ENCODE measurements at places on chromosomes 7 and 10.

GRCh38 chr7:29565224-29565630 lies 1.6 kb downstream of the PRR15 start:
- DNase-seq, result no peak

DNA sequence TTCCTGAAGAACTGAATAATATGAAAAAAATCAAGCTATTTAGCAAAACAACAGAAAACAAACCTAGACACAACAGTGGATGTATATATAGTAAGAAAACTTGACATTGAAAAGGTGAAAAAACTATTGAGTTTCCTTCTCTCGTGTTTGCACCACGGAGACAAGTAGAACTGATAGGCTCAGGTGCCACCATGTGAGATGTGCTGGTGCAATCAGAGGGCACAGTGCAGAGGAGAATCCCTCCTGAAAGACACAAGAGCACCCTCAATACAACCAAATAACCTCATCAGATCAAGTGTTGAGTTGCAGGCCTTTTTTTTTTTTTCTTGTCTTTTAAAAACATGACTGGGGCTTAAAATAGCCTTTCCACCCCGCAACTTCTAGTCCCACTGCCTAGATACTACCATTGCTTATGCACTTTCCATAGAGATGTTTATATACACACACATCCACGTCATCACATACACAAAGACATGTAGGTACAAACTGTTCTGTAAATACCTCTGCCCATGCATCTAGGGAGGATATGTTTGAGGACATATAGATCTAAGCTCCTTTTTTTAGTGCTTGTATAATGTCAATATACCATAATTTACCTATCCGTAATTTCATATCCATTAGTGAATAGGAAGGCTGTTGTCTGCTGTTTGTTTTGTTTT lies 54.1 kb downstream of the UBE2H start:
- no peak for DNase-seq

DNA sequence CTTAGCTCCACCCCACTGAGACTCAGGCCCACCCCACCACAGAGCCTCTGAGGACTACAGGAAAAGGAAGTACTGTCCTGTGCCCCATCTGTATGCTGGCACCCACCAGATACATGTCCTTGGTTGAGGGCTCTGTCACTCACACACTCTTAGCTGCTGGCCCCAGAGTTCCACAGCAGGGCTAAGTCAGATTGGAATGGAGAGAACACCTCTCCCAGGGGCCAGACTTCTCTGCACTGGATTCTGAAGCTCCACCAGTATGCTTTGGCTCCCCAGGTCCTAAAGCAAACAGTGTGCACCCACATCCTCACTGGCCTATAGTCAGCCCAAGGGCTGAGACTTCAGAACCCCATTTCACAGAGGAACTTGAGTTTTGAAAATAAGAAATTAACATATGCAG lies 103.2 kb upstream of the PPP2R2D start:
- DNase-seq, result no peak

DNA sequence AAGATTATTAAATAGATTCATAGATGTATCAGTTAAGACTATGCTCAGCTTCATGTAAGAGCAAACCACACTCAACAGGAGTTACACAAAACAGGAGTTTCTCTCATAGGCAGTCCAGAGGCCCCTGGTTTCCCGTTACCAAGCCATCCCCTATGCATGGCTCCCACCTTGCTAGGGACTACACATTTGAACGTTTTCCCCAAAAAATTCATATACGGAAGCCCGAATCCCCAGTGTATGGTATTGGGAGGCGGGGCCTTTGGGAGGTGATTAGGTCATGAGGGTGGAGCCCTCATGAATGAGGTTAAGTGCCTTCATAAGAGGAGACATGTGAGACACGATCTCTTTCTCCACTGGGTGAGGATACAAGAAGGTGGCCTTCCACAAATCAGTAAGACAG lies 29.1 kb downstream of the RSU1 start:
- no peak for DNase-seq

DNA sequence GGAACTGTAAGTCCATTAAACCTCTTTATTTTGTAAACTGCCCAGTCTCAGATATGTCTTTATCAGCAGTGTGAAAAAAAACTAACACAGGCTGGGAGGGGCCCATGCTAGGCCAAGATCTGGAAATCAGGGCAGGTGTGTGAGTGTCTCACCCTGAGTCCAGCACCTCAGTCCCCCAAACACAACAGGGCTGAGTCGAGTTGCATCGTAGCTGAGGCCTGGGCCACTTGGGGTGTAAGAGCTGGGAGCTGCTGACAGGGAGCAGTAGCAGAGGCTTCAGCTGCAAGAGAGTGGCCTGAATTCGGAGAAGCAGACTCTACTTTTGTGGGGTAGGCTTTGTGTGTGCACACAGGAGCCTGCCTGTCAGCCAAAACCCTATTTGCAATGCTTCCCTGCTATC lies 553.1 kb downstream of the PTPRN2 start:
- no peak for DNase-seq

- DNase-seq, result no peak
Observed at GRCh38 chr10:77602913-77603533, 34.6 kb downstream of the KCNMA1 start.

DNA sequence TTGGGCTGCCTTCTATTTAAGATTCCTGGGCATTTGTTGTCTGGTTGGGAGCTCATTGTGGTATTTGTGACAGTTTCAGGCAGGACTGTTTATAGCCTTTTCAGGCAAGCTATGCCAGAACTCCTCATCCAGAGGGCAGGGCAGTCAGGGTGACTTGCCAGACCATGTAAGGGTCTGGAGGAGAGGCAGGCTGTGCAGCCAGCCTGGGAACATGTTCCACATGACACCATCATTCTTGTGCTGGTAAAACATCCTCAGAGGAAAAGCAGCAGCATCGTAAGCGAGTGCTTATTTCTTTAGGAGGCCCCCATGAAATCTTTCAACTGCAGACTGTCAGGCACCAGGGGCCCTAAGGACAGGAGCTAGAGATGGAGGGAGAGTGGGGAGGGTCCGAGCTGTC lies 44.0 kb upstream of the SORBS1 start:
- no peak for DNase-seq

DNA sequence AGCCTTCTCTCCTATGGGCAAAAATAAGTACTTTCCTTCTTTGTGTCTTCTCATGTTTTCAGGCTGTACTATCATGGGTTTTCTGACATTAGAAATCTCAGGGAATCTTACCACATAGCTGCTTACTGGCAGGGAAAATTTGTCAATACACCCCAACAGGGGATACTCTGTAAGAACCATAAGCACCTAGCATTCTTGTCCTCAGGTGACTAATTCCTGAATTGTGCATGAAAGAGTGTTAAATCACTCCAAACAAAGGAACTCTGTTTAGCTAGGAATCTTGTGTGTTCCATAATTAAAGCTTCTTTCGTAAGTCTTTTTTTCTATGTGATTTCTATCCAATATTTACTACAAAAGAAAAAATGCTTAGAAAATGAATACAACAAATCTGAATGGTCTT lies 206.7 kb upstream of the POT1 start:
- DNase-seq, result no peak

GRCh38 chr7:108777966-108778365 lies 208.3 kb downstream of the DNAJB9 start:
- no peak for DNase-seq

- no peak for DNase-seq
Observed at GRCh38 chr7:99737726-99738125, 2.7 kb upstream of the CYP3A7 start.

GRCh38 chr7:51182636-51183166 lies 133.9 kb downstream of the COBL start:
- DNase-seq, result no peak

DNA sequence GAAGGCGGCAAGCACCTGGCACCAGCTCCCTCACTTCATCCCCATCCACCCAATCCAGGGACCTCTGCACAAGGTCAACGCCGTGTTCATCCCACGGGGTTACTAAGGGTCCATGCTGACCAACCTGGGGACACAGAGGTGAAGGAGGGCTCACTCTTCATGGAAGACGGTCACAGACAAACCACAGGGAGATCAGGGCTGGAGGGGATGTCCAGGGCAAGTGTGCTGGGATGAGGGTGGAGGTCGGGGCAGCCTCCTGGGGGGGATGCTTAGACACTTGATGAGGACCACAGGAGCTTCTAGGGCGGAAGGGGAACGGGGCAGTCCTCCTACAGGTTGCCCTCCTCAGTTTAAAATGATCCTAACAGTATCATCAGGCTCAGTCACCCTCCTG lies 46.7 kb downstream of the FAM53B start:
- DNase-seq, result no peak

- DNase-seq, result no peak
Observed at GRCh38 chr7:55019191-55019690, 424 bp downstream of the EGFR start.

- DNase-seq, result no peak
Observed at GRCh38 chr7:127844165-127844564, 187.1 kb downstream of the LRRC4 start.

GRCh38 chr7:139851770-139852481 lies 22.9 kb downstream of the TBXAS1 start:
- no peak for DNase-seq

- DNase-seq, result no peak
Observed at GRCh38 chr7:73909051-73909941, 48.3 kb downstream of the TMEM270 start.

GRCh38 chr10:119652361-119652730 lies 1.2 kb downstream of the BAG3 start:
- no peak for DNase-seq

DNA sequence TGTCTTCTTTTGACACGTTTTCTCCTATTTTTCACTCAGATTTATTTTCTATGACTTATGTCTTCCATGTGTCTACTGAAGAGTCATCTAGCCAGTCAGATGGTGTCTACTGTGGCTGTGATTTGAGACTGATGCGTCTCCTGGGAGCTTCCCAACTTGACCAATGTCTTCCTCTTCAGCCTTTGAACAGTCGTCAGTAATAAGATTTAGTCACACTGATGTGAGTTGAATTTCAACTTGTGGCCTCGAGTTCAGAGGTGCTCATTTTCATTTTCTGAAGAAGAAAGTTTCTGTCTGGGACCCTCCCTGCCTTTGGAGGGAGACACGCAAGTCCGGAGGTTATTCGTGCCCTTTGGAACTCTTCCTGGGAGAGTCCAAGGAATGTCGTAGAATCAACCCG lies 221.9 kb upstream of the INHBA start:
- no peak for DNase-seq

GRCh38 chr7:126222782-126223181 lies 1030.0 kb downstream of the GRM8 start:
- DNase-seq, result no peak

- DNase-seq, result no peak
Observed at GRCh38 chr10:6542999-6543430, 37.1 kb downstream of the PRKCQ start.

GRCh38 chr10:77630507-77630848 lies 7.1 kb downstream of the KCNMA1 start:
- no peak for DNase-seq

DNA sequence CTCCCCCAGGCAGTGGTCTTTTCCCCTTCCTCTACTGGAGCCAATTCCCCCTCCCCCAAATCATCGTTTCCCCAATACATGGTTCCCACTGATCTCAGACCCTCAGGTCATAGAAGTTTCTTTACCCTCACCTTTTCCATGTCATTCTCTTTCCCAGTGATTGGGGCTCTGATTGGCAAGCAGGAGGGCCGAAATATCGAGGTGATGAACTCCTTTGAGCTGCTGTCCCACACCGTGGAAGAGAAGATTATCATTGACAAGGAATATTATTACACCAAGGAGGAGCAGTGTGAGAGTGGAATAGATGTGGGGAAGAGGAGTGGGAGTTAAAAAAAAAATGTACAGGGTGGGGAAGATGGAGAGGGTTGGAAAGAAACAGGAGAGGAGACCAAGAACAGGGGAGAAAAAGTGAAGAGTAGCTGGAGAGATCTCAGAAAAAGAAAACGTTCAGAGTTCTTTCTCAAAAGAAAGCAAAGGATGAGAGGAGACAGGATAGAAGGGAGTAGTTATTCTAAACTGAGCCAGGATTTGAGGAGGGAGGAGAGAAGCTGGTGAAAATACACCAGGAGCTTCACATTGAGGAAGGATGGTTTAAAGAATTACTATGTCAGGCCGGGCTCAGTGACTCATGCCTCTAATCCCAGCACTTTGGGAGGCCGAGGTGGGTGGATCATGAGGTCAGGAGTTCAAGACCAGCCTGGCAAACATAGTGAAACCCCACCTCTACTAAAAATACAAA lies 858 bp downstream of the COPS6 start:
- no peak for DNase-seq

DNA sequence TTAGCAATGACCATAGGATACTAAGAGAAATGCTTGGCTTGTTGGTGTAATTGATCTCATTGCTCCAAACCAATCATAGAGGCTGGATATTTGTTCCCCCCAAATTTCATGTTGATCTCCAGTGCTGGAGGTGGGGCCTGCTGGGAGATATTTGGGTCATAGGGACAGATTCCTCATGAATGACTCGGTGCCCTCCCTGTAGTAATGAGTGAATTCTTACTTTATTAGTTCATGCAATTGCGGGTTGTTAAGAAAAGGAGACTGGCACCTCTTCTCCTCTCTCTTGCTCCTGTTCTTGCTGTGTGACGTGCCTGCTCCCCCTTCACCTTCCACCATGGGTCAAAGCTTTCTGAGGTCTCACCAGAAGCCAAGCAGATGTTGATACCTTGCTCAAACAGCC lies 630.1 kb downstream of the CALN1 start:
- DNase-seq, result no peak

GRCh38 chr10:49191349-49191748 lies 3.2 kb upstream of the TMEM273 start:
- DNase-seq, result no peak

DNA sequence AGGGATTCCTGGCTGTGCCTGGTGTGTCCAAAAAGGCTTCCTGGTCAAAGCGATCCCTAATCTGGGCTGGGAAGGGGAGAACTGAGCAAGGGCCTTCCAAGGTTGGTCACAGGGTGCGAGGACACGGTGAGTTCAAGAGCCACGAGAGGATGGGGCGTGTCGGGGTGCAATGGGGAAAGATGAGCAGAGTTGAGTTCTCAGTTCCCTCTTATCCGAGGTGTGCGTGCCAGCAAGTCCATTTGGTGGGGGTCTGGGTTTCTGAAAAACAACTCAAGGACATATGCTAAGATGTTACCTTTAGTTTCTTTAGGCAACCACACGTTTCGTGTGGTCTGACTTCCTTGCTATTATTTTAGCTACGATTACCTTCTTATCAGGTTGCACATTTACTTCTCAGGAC lies 1.3 kb downstream of the ZNF775 start:
- no peak for DNase-seq

GRCh38 chr7:137869260-137869659 lies 22.5 kb upstream of the DGKI start:
- DNase-seq, result no peak

GRCh38 chr10:46560381-46560780 lies 3.9 kb upstream of the GPRIN2 start:
- no peak for DNase-seq

GRCh38 chr10:110759523-110759922 lies 112.2 kb upstream of the PDCD4 start:
- no peak for DNase-seq

GRCh38 chr10:31647861-31648260 lies 280.8 kb downstream of the ARHGAP12 start:
- no peak for DNase-seq

GRCh38 chr7:157851501-157852067 lies 514.8 kb downstream of the DNAJB6 start:
- no peak for DNase-seq

GRCh38 chr10:117386805-117387204 lies 11.6 kb upstream of the PDZD8 start:
- no peak for DNase-seq
